ENCODE measurements at places on chromosomes 3 and 15.

GRCh38 chr15:71355268-71355667 is 240.0 kb downstream of the THSD4 start:
- no peak for DNase-seq

DNA sequence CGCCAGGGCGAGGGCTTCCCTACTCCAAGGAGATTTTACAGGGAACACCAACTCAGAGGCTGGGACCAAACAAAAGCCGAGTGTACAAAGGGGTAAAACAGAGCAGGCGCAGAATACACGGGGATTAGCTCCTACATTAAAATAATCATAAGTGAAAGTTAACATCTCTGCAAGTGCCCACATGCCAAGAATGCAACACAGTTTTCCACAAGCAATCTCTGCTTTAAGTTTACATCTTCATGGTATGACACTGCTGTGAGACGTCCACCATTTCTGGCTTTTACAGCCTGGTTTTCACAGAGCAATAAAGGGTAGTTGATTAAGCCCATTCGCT is 500 bp upstream of the VGLL3 start:
- DNase-seq, result no peak

DNA sequence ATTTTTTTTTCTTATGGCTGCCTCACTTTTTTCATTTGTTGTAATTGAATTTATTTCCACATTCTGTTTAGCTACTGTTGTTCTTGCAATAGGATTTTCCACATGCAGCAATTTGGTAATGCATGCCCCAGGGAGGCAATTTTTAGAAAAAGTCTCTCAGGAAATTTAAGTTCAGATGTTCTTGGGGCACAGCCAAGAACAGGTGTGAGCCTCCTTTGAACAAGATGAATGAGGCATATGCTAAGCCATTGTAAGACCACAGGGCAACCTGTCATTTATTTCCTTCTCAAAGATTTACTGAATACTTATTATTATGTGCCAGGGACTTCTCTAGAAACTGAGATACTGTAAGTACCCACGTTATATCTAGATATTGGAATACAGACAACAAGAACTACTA is 549.5 kb downstream of the DIPK2A start:
- no peak for DNase-seq

DNA sequence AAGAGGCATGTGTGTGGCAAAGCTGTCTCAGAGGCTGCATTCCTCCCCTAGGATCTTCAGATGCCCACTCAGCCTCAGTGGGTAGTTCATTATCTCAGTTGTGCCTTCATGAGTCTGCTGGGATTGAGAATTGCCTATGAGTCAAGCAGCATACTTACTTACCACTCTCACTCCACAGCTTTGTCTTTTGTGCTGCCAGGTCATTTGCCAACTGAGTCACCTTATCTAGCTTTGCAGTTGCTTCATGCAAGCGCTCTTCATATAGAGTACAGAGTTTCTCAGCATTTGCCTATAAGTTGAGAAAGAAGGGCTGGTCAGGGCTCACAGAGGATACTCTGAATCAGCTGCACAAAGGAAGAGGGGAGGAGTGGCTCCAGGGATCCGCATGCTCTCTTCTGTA is 89.5 kb downstream of the MYH15 start:
- peak; percentile 90 for DNase-seq

DNA sequence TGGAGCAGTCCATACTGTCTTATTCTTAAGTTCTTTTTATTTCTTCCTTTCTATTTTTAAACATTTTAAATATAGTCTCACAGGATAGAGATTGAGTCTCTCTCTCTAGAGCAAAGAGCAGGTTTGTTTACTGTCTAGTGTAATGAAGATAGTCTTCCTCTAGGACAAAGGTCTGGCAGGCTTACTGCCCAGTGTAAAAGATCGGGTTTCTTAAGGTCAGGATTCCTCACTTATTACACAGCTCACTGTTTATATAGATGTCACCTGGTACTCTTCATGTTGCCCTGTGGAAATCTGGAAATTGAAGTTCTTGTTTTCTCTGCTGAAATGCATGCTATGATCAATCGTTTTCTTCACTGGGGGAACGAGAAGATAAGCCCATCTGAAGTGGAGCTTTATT is 76.0 kb downstream of the ZBBX start:
- DNase-seq, result no peak

GRCh38 chr3:149375501-149376196 is 1.8 kb downstream of the TM4SF1 start:
- no peak for DNase-seq

- DNase-seq, result no peak
Observed at GRCh38 chr15:87645723-87646122, 610.8 kb downstream of the NTRK3 start.

All from astrocyte (in vitro differentiated cells and primary cell).